ENCODE measurements at places on chromosomes 5 and 9.

- no peak for DNase-seq
These were observed 323.8 kb downstream of the PDE4D start for GRCh38 chr5:59569608-59570334.

DNA sequence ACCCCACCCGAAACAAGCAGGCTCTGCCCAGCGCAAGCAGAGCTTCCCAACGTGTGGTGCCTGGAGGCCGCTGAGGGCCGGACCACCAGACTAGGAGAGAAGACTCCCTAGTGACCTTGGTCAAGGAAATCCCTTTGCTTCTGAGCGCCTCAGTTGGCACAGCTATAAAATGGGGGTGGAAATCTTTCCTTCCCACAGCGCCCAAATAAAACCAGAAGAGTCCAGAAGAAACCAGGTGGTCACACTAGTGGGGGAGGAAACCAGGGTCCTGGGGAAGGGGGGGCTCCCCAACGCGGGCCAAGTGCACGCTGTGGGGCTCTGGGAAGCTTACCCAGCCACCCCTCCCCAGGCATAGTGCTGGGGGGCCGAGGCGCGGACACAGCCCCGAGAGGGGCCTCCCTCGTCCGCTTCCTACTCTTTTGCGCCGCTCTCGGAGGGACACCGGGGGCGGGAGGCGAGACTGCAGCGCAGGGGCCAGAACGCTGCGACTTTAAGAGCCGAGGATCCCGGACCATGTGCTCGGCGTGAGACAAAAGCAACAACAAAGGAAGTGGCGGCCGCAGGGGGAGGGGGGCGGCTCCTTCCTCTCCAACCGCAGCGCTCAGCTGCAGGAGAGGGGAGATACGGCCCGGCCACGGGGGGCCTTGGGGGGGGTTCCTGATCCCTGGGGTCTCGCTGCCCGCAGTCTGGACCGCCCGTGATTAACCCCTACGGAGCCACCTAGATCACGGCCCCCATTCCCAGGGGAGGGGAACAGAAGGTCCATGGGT lies 885 bp downstream of the RNF44 start:
- peak; percentile 72 for DNase-seq

- DNase-seq = no peak
These were observed 202.6 kb downstream of the ZSWIM6 start for GRCh38 chr5:61534481-61535267.

- peak; percentile 99 for DNase-seq
These were observed 27.3 kb downstream of the PUM3 start for GRCh38 chr9:2816476-2817141.

DNA sequence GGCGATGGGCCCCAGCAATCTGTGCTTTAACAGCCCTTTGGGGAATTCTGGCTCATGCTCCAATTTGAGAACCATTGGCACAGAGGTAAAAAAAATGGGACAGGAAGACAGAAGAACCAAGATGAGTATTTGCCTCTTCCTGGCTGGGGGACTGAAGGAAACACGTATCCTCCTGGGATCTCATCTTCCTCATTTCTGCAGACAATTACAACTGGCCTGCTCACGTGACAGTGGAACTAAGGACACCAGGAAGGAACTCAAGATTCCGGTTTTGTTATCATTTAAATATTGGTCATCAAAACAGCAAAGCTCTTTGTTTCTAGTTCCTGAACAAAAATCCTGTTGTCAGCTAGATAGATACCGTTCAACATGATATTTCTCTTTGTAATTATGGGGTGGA lies 216.0 kb upstream of the DAP start:
- no peak for DNase-seq

DNA sequence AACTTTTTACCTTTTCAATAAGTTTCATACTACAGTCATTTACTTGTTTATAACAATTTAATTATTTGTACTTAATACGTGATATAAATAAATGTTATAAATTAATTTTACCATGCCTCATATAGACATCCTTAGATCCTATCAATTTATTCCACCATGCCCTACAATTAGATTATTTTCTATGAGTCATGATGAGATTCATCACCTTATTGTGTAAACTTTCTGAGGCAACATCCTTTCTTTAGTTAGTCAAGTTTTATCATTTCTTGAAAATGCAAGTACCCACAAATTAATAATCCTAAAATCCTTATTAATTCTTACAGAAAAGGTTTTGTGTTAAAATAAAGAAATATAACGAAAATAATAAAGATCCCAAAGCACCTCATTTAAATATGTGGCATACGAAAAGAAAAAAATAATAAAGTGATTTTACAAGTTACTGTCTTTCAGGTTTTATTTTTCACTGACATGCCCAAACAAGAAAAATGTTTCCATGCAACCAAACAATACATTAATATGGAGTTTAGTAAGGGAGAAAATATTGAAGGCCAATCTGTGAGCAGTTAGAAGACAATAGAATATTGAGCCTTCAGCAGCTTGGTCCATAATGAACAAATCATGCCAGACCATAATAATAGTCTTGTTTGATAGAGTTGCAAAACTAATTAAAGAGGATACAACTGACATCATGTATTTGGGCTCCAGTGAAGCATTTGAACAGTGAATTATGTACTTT lies 188.7 kb upstream of the MRPS30 start:
- DNase-seq = no peak

DNA sequence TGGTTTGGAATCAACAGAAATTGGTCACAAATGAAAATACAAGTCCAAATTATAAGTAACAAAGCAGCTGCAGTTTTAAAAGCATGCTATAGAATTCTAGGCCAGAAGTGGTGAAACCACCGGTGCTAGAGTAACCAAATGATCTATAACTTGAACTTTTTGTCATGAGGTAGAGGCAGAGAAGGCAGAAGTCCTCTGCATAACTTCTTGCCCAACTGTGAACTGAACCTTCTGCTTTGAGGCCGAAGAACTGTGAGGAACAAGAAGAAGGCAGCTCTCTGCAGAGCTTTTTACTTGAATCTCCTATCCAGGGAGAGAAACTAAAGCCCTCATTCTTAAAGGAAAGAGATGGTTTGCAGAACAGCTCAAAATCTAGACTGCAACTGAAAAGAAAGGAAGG lies 36.2 kb upstream of the TENT2 start:
- DNase-seq = no peak

DNA sequence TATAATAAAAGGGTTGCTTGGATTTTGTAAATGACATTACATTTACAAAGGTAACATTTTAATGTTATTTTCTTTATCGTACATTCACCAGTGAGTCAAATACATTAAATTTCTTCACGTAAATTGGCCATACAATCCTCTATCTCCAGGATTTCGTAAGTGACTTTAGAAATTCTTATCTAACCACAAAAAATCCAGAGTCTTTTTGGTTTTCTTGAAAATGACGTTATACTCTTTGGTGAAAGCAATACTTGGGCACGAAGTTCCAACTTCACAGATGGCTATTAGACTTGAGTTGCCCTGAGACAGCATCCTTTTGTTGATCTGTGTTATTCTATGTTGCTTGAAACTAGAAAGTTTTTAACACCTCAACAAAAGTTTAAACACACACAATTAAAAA lies 87.4 kb upstream of the CDH10 start:
- no peak for DNase-seq

Measured in fibroblast of the aortic adventitia (primary cell).